ENCODE measurements at places on chromosomes 11 and 22.

DNA sequence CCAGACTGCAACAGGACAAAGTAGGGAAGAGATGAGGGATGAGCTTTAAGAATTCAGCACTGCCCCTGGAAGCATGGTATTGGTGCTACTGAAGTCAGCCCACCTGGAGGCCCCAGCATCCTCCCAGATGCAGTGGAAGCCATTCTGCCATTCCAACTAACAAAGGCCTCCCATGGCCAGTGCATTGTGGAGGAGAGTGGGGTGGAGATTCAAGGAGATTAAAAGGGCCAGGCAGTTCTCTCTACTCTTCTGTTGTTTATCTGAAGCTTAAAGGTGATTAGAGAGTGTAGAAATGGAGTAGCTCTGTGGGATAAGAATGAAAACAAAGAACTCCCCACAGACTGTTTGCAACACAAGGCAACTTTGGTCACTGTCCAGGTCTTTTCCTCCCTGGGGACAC is 24.1 kb upstream of the TSKU start:
- no peak for DNase-seq

DNA sequence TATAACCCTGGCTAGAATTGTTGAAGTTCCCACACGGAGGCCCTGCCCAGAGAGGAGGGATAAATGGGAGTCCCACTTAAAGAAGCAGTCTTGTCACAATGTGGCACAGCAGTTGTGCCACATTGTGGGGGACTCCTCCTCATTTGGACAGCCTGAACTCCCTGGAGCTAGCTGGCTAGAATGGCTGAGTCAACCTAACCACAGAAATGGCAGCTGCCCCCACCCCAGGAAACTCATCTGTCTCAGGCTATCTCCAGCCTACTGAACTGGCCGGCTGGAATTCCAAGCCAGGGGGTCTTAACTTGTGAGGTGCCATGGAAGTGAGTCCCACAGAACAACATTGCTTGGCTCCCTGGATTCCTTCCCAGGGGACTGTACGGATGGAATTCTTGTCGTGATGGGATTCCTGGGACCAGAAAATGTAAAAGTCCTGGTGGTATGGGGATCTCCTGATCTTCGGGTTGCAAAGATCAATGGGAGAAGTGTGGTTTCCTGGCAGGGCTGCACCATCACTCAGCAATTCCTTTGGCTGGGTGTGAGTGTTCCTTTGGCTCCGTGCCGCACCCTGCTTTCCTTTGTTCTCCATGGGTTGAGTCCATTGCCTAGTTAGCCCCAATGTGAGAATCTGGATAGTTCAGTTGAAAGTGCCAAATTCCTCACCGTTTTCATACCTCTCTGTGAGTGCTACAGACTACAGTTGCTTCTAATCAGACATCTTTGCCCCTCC is 791.2 kb upstream of the FAT3 start:
- no peak for DNase-seq

GRCh38 chr11:131666617-131667016 is 296.2 kb downstream of the NTM start:
- DNase-seq: no peak

GRCh38 chr11:100706179-100706578 is 19.1 kb downstream of the ARHGAP42 start:
- no peak for DNase-seq

GRCh38 chr22:21563912-21564311 is 3.6 kb upstream of the UBE2L3 start:
- DNase-seq: no peak

- no peak for DNase-seq
These were observed 29.1 kb downstream of the LRFN4 start for GRCh38 chr11:66885950-66886440.

DNA sequence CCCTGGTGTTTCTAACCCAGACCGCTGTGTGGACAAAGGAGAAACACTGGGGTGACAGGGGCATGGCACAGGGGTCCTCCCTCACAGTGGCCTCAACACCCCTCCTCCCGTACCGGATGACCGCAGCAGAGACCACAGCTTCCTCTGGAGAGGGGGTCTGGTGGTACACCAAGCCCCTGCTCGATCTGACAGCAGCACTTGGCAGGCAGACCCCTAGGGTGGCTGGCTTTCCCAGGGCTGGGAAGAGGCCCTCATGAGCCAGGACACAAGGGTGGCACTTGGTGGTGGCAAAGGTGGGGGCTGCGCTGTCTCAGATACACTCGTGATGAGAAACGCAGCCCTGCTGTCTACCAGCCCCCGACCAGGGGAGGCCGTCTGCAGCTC is 38.7 kb downstream of the DUSP8 start:
- no peak for DNase-seq

GRCh38 chr11:127596433-127596832 is 595.9 kb upstream of the KIRREL3 start:
- no peak for DNase-seq

Data from GM18507 (cell line).